ENCODE measurements at places on chromosomes 16 and 17. TPM values are rescaled to one million over a fixed set of nuclear protein-coding genes. Genes with fewer than 3 reads are reported as not detected.

- H3K4me3 ChIP-seq, result peak overlapping the region; percentile 71
- peaks cover 39% of the 10 kb centered on the region for H3K4me1 ChIP-seq
- peak; percentile 77 for DNase-seq
- H3K36me3 ChIP-seq, result no peaks in the 10 kb centered on the region
- H3K27me3 ChIP-seq, result no peaks in the 10 kb centered on the region
Observed at GRCh38 chr17:44110011-44110686, 13.3 kb downstream of the HDAC5 start.

DNA sequence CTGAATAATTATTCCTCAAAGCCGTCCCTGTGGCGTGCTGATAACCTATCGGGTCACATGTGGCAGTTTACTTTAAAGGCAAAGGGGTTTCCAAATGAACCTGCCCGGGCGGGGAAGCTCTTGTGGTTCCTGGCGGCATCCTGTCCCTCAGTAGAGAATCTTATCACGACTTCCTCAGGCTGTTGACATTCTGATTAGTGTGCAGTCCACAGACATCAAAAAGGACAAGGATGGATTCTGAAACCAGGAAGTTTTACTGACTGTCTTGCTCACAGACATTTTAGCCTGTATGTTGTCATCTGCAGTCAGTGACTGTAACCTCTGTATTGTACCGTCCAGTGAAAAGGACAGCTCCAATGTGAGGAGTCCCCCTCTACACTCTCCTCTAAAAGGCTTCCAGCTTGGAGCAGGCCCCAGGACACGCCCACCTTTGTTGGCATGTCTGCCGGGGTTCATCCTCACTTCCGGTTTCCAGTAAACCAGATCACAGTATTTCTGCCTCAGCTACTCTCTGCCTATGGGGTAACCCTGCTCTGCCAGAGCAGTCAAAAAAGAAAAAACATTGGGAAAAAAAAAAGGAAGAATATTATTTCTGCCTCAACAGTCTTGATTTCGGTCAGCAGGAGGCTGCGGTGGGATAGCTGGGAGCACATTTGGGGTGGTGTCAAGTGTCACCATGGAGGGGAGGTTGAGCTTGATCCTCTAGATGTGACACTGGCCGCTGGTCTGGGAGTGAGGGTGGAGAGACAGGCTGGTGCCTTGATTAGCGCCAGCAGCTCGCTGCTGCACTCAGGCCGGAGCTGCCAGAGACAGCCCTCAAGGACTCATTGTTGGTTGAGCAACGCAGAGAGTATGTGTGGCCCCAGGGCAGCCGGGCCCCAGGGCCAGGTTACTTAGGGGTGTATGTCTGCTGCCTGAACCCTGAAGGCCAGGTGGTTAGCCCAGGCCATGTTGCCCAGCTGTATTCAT, 89.0 kb upstream of the DNAH17 start:
- peaks cover 3% of the 10 kb centered on the region for H3K27me3 ChIP-seq
- no peak overlapping the region for H3K27ac ChIP-seq
- H3K4me3 ChIP-seq, result no peak overlapping the region
- H3K36me3 ChIP-seq, result no peaks in the 10 kb centered on the region
- peaks cover 6% of the 10 kb centered on the region for H3K4me1 ChIP-seq
- DNase-seq, result no peak

- DNase-seq, result no peak
- H3K27me3 ChIP-seq, result no peaks in the 10 kb centered on the region
- no peaks in the 10 kb centered on the region for H3K36me3 ChIP-seq
- H3K27ac ChIP-seq, result no peak overlapping the region
Observed at GRCh38 chr17:76356803-76357456, 3.2 kb upstream of the PRPSAP1 start.

DNA sequence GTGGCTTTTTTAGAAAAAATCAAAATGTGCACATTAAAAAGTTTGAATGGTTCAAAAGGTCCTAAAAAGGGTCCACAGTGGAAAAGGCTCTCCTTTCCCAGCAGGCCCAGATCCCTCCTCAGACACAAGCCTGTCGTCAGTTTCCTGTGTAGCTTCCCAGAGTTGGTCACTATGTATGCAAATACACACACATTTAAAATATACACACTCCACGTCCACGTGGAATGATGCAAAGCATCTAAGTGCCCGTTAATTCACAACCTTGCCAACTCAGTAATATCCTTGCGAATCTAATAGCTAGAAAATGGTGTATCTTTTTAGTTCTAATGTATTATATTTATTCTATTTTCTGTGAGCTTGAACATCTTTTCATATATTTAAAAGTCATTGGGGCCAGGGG, 17.7 kb downstream of the NLRC5 start:
- no peak overlapping the region for H3K27ac ChIP-seq
- peaks cover 7% of the 10 kb centered on the region for H3K36me3 ChIP-seq
- no peaks in the 10 kb centered on the region for H3K27me3 ChIP-seq
- no peak for DNase-seq
- H3K4me1 ChIP-seq, result peaks cover under 1% of the 10 kb centered on the region

The SMTNL2 gene
- not detected for total RNA-seq

Data from osteoblast (primary cell).